ENCODE measurements at places on chromosomes 5 and 9. TPM values are rescaled to one million over a fixed set of nuclear protein-coding genes. Genes with fewer than 3 reads are reported as not detected.
A peak's percentile ranks its signal among the peaks of the same experiment; 100 is the strongest.

DNA sequence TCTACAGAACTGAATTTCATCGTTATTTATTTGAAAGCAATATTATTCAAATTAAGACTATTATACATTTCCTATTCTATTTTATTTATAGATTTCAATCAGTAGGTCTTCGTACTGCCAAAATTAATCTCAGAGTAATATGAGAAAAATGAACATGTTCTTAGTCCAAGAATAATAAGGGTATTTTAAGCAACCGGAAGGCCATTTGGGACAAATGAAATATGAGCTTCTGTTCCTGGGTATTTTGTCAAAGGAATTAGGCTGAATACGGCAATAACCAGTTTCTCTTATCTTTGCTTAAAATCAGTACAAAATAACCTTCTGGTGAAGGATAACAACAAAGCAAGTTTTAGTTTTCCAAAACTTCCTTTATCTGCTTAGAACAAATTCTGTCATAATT, 410.3 kb upstream of the PRR16 start:
- H3K27ac ChIP-seq = peak overlapping the region; percentile 8
- no peak overlapping the region for H3K4me3 ChIP-seq
- H3K27me3 ChIP-seq = no peaks in the 10 kb centered on the region
- DNase-seq = no peak
- H3K36me3 ChIP-seq = no peaks in the 10 kb centered on the region
- H3K4me1 ChIP-seq = peaks cover 6% of the 10 kb centered on the region

C9 gene
- total RNA-seq = not detected

GRCh38 chr5:15160091-15160490, 288.5 kb upstream of the ANKH start:
- H3K4me3 ChIP-seq = no peak overlapping the region
- H3K27ac ChIP-seq = no peak overlapping the region
- no peaks in the 10 kb centered on the region for H3K36me3 ChIP-seq

SLC34A1 gene
- total RNA-seq = not detected

- H3K27me3 ChIP-seq = no peaks in the 10 kb centered on the region
- no peak overlapping the region for H3K4me3 ChIP-seq
- no peaks in the 10 kb centered on the region for H3K36me3 ChIP-seq
- peaks cover 10% of the 10 kb centered on the region for H3K4me1 ChIP-seq
Measured at GRCh38 chr5:78720997-78721396, 72.4 kb upstream of the LHFPL2 start.

GRCh38 chr5:31027721-31028120, 165.8 kb upstream of the CDH6 start:
- H3K4me3 ChIP-seq = no peak overlapping the region
- DNase-seq = no peak
- H3K4me1 ChIP-seq = no peaks in the 10 kb centered on the region
- H3K27me3 ChIP-seq = no peaks in the 10 kb centered on the region
- no peaks in the 10 kb centered on the region for H3K36me3 ChIP-seq

TXNDC8 gene
- total RNA-seq = not detected

- H3K27me3 ChIP-seq = no peaks in the 10 kb centered on the region
- peaks cover 20% of the 10 kb centered on the region for H3K36me3 ChIP-seq
- no peak overlapping the region for H3K4me3 ChIP-seq
- H3K4me1 ChIP-seq = peaks cover 4% of the 10 kb centered on the region
- H3K27ac ChIP-seq = no peak overlapping the region
Measured at GRCh38 chr5:199950-200645, 8.8 kb downstream of the LRRC14B start.

DNA sequence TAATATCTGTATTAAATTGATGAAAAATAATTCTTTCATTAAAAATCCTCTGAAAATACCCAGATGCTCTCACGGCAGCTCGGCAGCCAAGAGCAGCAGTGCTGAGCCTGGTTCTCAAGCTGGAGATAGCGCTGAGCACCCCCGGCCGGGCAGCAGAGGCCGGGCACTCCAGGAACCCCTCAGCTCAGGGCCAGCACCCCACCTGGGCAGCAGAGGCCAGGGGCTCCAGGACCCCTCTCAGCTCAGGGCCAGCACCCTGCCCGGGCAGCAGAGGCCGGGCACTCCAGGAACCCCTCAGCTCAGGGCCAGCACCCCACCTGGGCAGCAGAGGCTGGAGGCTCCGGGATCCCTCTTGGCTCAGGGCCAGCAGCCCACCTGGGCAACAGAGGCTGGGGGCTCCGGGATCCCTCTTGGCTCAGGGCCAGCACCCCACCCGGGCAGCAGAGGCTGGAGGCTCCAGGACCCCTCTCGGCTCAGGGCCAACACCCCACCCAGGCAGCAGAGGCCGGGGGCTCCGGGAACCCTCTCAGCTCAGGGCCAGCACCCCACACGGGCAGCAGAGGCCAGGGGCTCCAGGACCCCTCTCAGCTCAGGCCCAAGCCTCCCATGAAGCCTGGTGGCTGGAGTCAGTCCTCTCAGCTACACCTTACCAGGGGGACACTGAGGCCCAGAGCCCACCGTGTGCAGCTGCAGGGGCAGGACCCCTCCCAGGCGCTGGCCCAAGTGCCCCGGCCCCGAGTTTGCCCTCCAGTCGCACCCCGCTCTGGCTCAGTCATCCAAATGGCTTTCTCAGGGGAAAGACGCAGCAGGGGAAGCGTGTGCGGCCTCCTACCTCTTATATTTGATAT, 21.7 kb downstream of the CLPTM1L start:
- H3K27ac ChIP-seq = no peak overlapping the region
- H3K27me3 ChIP-seq = no peaks in the 10 kb centered on the region
- no peak overlapping the region for H3K4me3 ChIP-seq
- H3K36me3 ChIP-seq = peaks cover 79% of the 10 kb centered on the region
- H3K4me1 ChIP-seq = peaks cover 6% of the 10 kb centered on the region

GRCh38 chr5:40315126-40315525, 364.6 kb upstream of the PTGER4 start:
- DNase-seq = no peak
- no peaks in the 10 kb centered on the region for H3K36me3 ChIP-seq
- no peak overlapping the region for H3K27ac ChIP-seq
- H3K27me3 ChIP-seq = no peaks in the 10 kb centered on the region
- no peak overlapping the region for H3K4me3 ChIP-seq
- no peaks in the 10 kb centered on the region for H3K4me1 ChIP-seq

NUP214 gene
- total RNA-seq = 67.3 TPM

DNA sequence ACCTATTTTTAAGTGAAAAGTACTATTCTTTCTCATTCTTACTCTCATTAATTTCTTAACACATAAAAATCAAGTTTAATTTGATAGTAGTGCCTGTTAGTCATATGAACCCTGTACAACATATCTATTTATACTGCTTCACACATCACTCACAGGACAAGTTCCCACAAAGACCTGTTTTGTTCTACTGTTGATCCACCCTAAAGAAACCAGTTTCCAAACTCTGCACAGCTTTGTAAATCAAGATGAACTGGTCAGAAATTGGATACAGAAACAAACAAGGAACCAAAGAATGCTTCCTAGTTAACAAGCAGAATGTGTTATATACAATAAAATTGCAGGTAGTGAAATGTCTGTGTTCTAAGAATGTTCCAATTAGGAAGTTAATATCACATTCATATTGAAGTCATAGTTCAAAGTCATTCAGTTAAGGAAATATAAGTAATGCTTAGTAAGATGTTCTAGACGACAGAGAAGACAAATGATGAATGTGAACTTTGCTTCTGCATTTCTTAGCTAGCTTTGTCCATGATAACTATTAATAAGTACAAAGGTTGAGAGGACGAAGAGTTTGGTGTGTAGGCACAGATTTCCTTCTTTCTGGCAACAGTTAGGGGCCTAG, 33.4 kb downstream of the C9orf85 start:
- DNase-seq = no peak
- H3K4me1 ChIP-seq = peaks cover 18% of the 10 kb centered on the region
- peak overlapping the region; percentile 69 for H3K27ac ChIP-seq
- no peak overlapping the region for H3K4me3 ChIP-seq
- H3K27me3 ChIP-seq = no peaks in the 10 kb centered on the region
- H3K36me3 ChIP-seq = no peaks in the 10 kb centered on the region

PCDHGC4 gene
- total RNA-seq = 2.7 TPM

DNA sequence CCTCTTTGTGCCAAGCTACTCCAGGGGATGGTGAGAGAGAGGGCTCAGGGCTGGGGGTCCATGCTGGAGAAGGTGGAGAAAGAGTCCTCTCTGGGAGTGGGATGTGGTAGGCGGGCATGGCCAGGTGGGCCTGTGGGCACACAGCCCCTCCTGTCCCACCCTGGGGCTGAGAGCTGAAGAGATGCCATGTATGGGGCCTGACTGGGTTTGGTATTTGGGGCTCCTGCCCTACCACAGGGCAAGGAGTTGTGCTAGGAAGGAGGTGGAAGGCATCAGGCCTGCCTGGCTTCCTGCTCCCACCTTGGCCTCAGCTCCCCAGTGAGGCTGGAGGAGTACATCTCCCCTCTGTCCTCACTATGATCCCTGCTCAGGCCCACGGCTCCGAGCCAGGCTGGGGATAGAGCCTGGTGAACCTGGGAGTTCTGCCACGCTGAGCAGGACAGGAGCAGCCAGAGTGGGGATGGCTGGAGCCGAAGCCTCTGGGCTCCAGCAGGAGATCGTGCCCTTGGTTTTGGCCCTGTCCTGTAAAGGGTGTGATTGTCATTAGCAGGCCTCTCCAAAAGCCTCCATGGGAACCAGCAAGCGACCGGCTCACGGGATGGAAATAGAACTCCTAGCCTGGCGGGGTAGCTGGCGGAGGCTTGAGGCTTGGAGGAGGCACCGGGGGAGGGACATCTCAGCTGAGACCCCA, 75.5 kb downstream of the CACNA1B start:
- H3K27me3 ChIP-seq = no peaks in the 10 kb centered on the region
- H3K27ac ChIP-seq = no peak overlapping the region
- H3K36me3 ChIP-seq = no peaks in the 10 kb centered on the region
- no peak overlapping the region for H3K4me3 ChIP-seq

DNA sequence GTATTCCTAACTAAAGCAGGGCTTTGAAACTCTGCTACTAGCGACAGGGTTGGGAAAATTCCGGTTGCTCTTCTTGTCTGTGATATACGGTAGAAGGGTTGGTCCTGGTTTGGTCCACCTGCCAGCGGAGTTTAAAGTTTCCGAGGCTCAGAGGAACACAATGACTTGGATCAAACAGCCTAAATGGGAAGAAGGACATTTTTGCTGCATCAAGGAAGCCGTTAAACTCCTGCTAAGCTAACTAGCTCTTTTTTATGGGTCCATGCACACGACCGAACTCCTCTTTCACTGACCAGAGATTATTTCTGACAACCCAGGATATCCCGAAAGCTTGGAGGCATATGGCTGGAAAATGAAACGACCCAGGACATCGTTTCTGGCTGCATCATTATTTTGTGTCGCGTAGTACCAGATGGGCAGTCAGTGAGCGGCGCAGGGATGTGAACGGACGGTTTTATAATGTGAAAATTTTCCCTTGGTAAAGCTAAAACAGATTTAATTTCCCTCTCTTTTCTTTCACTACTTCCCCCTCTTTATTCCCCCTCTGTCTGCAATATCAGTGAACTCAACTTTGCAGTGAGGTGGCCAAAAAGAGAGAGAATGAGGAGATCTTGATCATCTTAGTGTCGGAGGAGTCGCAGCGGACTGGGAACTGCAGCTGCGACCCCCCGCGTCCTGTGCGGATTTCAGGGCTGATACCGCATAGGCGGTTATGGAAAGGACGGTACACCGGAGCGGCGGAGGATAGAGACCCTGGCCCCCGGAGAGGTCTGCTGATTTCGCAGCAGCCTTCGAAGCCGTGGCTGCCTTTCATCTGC, at the start of gene LURAP1L:
TSS of gene LURAP1L (plus strand) at position 160 of the 818 bp plus-strand sequence. CDS start 696 bp downstream, outside the sequence.
- peaks cover 26% of the 10 kb centered on the region for H3K4me1 ChIP-seq
- peak within 1 kb of the TSS; percentile 69 for H3K4me3 ChIP-seq
- H3K27ac ChIP-seq = peak within 1 kb of the TSS; percentile 93
- H3K27me3 ChIP-seq = no peaks in the 10 kb centered on the region

DNA sequence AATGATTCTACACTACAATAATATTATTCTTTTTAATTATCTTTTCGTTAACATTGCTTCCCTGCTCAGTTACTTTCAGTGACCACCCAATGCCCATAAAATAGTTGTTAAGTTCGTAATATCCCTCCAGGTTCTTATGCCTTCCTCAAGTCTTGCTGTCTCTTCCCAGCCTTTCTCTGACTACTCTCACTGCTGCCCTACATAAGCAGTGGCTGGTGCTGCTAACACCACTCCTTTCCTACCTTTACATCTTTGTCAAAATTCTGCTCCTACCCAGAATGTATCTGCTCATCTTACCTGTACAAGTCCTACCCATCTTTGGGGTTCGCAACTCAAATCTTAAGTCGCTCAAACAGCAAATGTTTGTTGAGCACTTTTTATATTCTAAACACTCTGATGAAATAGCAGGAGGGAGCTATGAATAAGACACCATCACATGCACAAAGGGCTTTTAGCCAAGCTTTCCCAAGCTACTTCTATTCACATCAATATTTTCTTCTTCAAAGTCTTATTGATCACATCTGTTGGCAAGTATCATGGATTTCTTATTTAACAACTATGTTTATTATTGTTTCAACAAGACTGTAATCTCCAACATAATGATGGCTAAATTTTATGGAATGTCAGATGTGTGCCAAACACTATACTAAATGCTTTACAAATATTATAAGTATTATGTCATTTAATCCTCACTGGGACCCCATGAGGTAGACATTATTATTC, 29.5 kb downstream of the SLC25A46 start:
- H3K27ac ChIP-seq = no peak overlapping the region
- no peak for DNase-seq
- no peaks in the 10 kb centered on the region for H3K36me3 ChIP-seq
- no peaks in the 10 kb centered on the region for H3K4me1 ChIP-seq
- H3K27me3 ChIP-seq = no peaks in the 10 kb centered on the region
- H3K4me3 ChIP-seq = no peak overlapping the region

DNA sequence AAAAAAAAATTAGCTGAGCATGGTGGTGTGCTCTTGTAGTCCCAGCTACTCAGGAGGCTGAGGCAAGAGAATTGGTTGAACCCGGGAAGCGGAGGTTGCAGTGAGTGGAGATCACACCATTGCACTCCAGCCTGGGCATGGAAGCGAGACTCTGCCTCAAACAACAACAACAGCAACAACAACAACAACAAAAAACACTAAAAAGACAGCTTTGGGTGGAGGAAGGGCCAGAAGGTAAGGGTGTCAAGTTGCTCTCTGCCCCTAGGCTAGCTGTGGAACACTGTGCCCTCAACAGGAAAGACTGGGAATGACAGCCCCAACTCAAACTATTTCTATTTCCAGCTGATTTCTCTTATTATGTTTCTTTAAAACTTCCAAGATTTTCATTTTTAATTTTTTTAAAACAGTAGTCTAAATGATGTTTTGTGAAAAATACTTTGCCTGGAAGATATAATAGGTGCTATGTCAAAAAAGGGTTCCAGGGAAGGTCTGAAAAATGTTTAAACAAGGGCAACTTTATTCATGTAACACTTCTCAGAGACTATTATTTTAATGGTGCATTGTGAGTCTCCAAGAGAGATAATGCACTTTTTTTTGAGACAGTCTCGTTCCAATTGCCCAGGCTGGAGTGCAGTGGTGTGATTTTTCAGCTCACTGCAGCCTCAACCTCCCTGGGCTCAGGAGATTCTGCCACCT, 29.9 kb downstream of the CLINT1 start:
- H3K27me3 ChIP-seq = no peaks in the 10 kb centered on the region
- H3K4me1 ChIP-seq = peaks cover 28% of the 10 kb centered on the region
- no peak overlapping the region for H3K4me3 ChIP-seq
- no peaks in the 10 kb centered on the region for H3K36me3 ChIP-seq
- no peak for DNase-seq
- no peak overlapping the region for H3K27ac ChIP-seq
